ENCODE measurements at places on chromosomes 4 and X.

DNA sequence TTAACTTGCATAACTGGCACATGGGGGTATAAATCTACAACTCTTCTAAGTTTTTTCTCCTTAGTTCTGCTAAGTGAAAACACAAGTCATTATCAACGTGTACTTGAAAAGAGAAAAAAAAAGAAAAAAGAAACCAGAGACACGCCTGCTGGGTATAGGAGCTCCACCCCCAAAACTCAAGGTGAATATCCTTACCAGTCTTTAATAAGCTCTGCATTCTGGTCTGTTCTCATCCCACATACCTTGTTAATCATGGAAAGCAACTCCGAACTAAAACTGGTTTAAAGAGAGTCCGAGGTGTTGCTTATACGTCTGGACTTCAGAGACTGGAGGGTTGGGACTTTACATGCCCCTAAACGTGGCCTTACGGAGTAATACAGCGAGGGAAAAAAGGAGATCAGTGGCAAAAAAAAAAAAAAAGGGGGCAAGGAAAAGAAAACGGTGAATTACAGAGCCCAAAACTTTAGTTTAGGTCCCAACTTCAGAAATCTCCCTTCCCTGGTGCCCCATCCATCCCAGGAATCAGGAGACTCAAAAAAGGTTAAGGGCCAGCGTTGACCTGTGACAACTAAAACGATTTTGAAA is 1.0 kb downstream of the PGRMC2 start:
- no peak for DNase-seq

- no peak for DNase-seq
These were observed 302.7 kb downstream of the KCTD8 start for GRCh38 chr4:44145868-44146267.

DNA sequence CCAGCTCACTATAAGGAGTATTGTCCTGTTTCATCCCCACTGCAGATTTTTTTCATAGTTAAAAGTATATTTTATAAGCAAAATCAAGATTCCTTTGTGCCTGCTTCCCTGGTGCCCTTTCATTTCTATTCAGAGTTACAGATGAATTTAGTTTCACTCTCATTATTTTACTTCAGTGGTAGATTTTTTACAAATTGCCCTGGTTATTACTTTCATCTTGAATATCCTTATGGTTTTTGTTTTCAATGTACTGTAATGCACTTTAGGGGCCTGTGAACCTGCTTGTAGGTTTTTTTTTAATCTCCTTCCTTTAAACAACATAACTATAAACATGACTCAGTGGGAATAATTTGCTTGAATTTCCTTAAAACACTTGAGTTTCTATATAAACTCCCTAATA is 126.8 kb downstream of the GPR143 start:
- no peak for DNase-seq

- no peak for DNase-seq
These were observed 218.5 kb downstream of the SPANXN3 start for GRCh38 chrX:143298663-143299241.

DNA sequence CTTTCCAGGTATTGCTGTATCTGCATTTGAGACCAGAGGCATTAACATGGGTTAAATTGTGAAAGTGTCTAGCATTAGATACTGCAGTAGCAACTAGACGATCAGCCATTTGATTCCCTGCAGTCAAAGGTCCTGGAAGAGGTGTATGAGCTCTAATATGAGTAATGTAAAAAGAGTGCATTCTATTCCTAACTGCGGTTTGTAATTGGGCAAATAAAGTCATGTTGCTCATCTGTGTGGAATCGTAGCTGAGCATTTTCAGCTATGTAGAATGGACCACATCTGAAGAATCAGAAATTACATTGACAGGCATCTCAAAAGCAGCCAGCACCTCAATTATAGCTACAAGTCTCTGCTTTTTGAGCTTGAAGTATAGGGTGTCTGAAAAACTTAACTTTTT is 157.6 kb downstream of the ZNF518B start:
- no peak for DNase-seq

DNA sequence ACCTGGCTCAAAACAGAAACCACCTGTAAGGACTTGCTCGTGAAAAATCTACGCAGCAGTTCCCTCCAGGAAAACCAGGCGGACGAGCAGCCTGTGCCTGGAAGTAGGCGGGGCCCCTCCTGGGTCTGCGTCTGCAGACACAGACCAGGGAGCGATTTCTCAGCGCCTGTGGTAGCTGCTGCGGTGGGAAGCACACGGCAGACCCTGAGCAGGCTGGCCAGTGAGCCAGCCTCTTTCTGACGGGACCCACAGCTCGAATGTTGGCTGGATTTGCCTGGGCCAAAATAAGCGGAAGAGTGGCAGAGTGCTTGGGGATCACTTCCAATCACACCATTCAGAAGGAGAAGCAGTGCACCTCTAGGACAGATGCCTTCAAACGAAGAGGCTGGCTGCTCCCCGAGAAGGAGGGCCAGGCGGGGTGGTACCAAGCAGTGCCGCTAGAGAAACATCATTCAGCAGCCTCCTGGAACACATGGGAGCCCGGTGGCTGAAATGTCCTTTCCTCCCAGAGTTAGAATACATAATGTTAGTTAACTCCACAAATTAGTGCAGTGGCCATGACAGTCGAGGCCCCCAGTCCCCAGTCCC is 85.9 kb downstream of the GATB start:
- no peak for DNase-seq

GRCh38 chr4:77159806-77160205 is 2.8 kb downstream of the CCNG2 start:
- no peak for DNase-seq

GRCh38 chr4:92128676-92129075 is 175.1 kb upstream of the GRID2 start:
- DNase-seq, result no peak

DNA sequence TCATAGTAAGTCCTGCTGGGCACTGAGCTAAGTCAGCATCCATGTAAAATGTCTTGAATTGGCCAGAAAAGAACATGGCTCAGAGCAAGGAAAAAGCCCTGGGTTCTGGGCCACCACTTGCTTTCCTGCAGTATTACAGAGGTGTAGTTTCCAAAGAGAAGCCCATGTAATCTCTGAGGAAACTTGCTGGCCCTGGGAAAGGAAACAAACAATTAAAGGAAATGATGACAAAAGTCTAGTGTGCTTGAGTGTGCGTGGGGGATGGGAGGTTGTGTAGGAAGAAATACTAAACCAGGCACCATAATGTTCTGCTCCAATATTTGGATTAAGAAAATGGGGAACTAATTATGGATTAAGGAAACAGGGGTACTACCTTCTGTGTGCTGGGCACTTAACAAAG is 39.5 kb upstream of the SMIM10L2A start:
- DNase-seq, result no peak

- DNase-seq, result no peak
These were observed 5.5 kb upstream of the ATP2B3 start for GRCh38 chrX:153511784-153512500.

DNA sequence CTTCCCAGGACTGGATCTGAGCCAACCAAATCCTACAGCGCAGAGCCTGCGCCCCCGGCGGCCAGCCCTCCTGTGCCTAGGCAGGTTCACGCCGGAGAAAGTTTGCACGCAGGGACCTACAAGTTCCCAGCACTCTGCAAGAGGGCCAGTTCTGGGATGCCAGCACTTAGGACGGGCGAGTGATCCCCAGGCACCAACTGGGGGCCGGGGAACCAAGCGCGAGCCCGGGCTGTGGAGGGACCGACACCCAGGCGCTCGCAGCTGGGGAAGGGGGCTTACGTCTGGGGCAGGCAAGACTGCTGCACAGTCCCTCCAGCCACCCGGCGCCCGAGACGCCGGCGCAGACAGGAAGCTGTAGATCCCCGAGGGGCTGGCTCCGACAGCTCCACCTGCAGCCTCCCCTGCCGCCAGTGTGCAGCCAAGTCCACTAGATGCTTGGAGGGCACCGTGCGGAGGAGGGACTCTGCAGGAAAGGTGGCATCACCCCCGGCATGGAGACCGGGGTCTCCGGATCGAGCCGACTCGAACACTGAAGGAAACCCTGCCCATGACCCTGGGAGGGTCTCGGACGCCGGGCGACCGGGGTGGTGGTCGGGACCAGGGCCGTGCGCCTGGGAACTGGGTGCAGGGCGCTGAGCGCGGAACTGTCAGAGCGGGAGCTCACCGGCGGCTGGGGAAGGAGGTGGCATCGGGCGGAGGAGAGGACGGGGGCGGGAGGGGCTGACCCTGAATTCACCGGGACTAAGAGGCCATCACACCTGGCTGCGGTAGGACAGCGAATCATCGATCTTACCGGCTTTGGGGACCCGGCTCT is 566 bp downstream of the CORIN start:
- no peak for DNase-seq

DNA sequence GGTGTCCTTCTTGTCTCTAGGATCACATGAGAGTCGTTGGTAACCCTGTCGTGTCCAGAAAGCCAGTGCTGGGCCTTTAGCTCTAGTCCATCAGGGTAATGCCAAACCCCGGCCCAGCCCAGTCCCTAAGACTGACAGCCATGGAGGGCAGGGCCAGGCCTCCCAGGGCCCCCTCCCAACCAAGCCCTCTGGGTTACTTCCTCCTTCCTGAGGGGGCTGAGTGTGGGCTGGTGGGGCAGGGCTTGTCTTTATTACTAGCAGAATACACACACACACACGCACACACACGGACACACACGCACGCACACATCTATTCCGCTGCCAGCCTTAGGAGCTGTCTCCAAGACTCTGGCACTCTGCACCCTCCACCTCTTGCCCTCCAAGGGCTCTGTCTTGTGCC is 35.6 kb upstream of the CDKN2AIP start:
- no peak for DNase-seq

GRCh38 chr4:110634350-110635162 is 11.7 kb upstream of the PITX2 start:
- DNase-seq, result no peak

- no peak for DNase-seq
These were observed 2.0 kb downstream of the FGFRL1 start for GRCh38 chr4:1013225-1014073.

- no peak for DNase-seq
These were observed 385.6 kb upstream of the ADGRL3 start for GRCh38 chr4:60814549-60814948.

GRCh38 chr4:17557880-17558279 is 19.1 kb upstream of the LAP3 start:
- DNase-seq, result no peak

- DNase-seq, result no peak
These were observed 15.3 kb upstream of the ZBTB33 start for GRCh38 chrX:120235284-120235683.

DNA sequence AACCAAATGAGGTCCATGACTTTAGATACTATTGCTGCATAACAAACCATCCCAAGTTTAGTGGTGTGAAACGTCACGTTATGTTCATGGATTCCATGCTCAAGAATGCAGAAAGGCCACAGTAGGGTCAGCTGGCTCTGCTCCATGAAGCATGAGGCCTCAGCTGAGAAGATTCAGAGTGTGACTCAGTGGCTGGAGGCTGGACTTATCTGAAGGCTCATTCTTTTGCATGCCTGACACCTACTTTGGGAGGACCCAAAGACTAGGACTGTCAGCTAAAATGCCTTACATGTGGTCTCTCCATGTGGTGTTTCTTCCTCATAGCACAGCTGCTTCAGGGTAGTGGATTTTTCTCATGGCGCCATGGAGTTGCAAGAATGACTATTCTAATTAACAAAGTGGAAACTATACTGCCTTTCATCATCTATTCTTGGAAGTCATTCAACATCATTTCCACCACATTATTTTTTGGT is 11.5 kb upstream of the CCDC149 start:
- no peak for DNase-seq

GRCh38 chr4:183838987-183839712 is 66.0 kb upstream of the STOX2 start:
- no peak for DNase-seq

- no peak for DNase-seq
These were observed 129.1 kb downstream of the EGF start for GRCh38 chr4:110041735-110042134.

DNA sequence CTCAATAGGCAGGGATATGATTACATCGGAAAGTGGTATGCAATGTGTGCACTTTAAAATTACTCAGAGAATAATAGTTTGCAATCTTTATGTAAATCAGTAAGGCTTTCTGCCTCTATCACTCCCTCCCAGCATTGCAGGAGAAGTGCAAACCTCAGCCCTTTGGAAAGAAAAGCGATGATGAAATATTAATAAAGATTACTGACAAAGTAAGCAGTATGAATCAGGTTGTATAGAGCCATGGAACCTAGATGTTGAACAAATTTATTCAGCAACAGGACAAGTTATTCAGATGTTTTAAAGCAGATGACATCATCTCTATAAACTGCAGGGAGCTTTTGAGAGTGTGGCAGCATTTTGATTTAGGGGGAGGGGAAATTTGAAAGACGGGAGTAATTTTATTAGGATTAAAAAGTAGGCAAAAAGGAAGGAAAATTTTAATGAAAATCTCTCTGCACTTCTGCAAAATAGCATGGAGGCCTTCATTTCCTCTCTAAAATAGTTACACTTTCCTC is 631.7 kb upstream of the GRIA3 start:
- DNase-seq, result no peak

DNA sequence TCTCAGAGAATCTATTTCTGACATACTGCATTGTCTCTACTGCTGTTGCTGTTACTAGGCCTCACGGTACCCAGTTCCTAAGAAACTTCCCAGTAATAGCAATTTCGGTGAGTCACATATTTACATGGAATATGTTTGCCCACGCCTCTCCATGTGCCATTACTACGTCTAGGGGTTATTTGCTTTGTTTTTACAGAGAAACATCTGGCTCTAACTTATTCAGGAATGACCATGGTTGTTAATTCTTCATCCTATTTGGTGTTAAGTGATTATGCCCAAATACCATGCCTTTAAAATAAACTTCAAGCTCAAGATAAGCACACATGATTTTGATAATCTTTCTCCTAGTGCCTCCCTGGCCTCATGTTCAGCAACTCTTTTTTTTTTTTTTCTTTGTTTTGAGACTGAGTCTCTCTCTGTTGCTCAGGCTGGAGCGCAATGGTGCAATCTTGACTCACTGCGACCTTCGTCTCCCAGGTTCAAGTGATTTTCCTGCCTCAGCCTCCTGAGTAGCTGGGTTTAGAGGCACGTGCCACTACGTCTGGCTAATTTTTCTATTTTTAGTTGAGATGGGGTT is 101.0 kb upstream of the HS3ST1 start:
- DNase-seq, result no peak

- no peak for DNase-seq
These were observed 41.3 kb downstream of the TRAPPC11 start for GRCh38 chr4:183700407-183700806.

DNA sequence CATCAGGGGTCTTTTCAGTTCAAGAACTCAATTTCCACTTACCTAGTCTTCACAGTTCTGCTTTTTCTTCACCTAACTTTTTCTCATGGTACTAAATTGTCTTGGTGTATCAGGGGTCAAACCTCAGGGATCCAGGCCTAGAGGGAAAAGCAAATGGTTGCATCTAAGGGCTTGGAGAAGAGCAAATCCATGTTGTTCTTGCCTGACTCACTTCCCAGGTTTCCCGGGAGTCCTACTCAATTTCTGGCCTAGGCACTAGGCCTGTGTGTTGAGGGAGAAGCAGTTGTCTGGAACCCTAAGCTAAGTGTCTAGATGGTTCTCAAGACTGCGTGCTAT is 191.9 kb upstream of the STK26 start:
- DNase-seq, result no peak

- no peak for DNase-seq
These were observed 100.0 kb downstream of the ADAMTS3 start for GRCh38 chr4:72468904-72469502.

- DNase-seq, result no peak
These were observed 164.7 kb downstream of the CHIC2 start for GRCh38 chr4:53899586-53900270.

GRCh38 chrX:40154853-40155588 is 57.3 kb upstream of the BCOR start:
- DNase-seq, result no peak

- no peak for DNase-seq
These were observed 105.6 kb upstream of the PUDP start for GRCh38 chrX:7253565-7253964.

- no peak for DNase-seq
These were observed 1.0 kb downstream of the AGA start for GRCh38 chr4:177441061-177441802.

Measured in NCI-H2081 treated with DMSO at 0.1 percent for 48 hours (cell line).